ENCODE measurements at places on chromosomes 3 and 15.
A peak's percentile ranks its signal among the peaks of the same experiment; 100 is the strongest.

DNA sequence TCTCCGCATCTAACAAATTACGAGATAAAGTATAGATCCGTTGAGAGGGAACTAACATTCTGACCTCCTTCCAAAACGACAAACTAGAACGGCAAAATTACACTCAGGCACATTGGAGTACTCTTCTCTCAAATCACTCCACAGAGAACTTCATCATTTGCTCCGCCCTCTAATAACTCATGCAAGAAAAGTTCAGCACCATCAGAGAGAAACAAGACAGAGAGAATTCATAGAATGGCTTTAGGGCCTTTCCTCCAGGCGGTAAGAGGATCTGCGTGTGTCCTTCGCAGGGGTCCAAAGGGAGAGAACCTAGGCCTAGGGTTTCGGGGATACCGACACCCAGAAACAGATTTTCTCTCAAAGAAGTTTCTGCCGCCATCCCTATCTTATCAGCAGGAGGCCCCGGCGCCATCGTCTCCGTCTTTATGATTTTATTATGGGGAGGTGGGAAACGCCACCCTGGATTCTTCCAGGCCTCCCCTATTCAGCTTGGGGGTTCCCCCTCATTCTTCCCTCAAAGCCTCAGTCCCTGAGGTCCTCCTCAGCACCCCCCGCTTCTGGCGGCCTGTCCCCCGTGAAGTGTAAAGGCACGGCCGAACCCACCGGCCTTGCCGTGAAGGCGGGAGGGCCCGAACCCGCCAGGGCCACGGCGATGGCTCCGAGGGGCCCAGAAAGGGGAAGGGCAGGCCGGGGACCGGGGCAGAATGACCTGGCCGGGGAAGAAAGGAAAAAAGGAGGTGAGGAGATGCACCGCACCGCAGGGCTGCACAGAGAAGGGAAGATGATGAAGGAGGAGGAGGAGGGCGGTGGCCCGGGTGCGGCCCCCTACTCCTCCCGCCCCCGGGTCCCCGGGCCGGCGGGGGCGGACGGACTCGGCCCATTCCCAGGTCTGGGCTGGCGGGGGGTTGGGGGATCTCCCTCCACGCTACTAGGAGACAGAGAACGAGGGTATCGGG, 768 bp downstream of the UBXN7 start:
- DNase-seq = peak; percentile 61

- peak; percentile 57 for DNase-seq
Measured at GRCh38 chr3:30618526-30618925, 12.1 kb downstream of the TGFBR2 start.

GRCh38 chr15:93063262-93063671, 25.7 kb downstream of the RGMA start:
- no peak for DNase-seq

GRCh38 chr3:115975353-115975752, 352.0 kb downstream of the GAP43 start:
- DNase-seq = peak; percentile 80

DNA sequence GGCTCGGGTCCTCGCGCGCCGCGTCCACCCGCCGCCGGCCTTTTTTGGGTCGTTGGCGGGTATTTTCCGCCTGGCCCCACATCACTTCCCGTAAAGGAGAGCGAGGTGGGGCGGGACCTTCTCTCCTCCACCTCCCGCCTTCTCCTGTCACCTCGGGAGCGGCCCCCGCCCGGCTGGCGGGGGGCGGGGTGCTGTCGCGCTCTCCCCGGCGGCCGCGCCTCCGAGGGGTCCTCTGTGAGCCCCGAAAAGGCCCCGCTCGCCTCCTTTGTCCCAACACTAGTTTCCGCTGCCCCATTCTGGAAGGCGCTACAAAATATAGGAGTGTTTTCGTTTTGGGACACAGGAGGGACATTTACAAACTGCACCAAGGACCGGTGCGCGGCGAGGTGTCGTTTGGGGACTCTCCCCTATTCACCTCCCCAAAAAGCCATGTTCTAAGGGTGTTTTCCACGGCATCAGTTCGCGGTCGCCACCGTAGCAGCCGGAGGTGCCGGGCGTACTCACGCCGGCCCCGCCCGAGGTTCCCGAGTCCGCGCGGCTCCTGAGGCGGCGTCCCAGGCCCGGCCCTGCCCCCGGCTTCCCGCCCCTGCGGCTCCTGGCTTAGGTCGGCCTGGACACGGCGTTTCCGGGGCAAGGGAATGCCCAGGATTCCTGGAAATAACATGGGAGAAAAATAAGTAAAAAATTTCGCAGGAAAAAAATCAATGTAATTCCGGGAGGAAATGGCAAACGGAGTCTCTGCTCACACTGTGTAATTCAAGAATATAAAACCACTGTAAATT, at the start of gene RAB27A:
TSS of gene RAB27A (minus strand) at position 68 of the 782 bp plus-strand sequence. CDS start 54,879 bp downstream, outside the sequence.
- peak; percentile 71 for DNase-seq

DNA sequence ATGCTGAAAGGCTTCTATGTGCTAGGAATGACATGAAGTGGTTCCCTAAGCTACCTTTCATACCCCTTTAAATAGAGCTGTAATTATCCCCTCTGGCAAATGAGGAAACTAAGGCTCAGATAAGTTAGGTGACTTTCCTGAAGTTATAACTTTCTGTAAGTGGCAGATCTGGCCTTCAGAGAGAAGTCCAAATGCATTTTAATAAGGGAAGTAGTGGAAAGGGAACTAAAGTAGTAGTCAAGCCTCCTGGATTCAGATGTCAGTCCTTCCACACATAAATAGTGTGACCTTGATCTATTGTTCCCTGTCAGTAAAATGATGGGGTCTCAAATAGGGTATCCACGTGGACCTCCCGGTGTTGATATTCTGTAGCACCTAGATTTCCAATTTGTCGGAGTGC, 277.7 kb downstream of the EDEM1 start:
- DNase-seq = no peak
